ENCODE measurements at places on chromosomes 4 and X.

DNA sequence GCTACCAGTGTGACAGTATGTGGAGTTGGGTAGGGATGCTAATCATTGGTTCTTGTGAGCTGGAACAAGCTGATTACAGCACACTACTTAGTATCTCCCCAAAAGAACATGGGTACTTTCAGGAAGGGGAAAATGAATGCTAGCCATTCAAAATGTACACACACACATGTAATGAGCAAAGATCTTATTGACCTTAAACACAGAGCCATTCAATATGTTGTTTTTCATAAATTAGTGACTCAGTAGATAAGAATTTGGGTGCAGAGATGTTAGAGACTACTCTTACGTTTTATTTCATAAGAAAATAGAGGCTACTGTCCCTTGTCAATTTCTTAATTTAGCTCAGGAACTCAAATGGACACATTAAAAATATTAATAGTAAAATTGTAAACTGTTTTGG, 509.5 kb upstream of the ATOH1 start:
- H3K27me3 ChIP-seq = no peaks in the 10 kb centered on the region
- DNase-seq = no peak
- H3K27ac ChIP-seq = no peak overlapping the region

DNA sequence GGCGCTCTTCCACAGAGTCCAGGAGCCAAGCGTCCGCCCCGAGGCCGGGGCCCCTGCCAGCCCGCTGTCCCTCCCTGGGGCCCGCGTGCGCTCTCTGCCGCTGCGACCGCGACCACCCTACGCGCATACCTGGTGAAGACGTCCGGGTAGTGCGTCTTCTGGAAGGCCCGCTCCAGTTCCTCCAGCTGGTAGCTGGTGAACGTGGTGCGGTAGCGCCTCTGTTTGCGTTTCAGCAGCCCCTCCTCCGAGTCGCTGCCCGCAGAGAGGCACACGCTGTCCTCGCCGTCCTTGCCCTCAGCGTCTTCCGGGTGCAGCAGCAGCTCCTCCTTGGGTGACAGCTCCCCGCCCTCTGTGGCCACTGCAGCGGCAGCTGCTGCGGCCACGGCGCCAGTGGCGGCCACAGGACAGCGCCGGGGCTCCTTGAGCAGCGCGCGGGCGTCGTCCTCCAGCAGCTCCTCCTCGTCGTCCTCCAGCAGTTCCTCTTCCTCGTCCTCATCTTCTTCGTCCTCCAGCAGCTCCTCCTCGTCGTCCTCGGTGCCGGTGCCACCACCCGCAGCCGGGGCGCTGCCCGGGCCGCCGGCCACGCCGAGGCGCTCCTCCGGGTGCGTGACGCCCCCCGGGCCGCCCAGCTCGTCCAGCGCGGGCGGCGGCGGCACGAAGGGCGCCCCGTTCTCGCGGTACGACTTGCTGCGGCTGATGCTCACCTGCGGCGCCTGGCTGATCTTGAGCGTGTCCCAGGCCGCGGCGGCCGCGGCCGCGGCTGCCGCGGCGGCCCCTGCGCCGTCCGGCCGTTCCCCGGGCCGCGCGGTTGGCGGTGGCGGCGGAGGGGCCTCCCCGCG, 2.8 kb downstream of the ARX start:
- H3K36me3 ChIP-seq = no peaks in the 10 kb centered on the region
- peaks cover 97% of the 10 kb centered on the region for H3K27me3 ChIP-seq
- H3K4me3 ChIP-seq = peak overlapping the region; percentile 46
- no peak overlapping the region for H3K27ac ChIP-seq
- no peak for DNase-seq
- peaks cover 20% of the 10 kb centered on the region for H3K4me1 ChIP-seq

GRCh38 chrX:48574270-48575266, at the start of gene RBM3:
Gene RBM3 (plus strand): TSS chrX:48574484. CDS start chrX:48575181, 697 bp downstream.
- no peaks in the 10 kb centered on the region for H3K27me3 ChIP-seq
- DNase-seq = peak; percentile 93
- peaks cover 26% of the 10 kb centered on the region for H3K4me1 ChIP-seq
- H3K4me3 ChIP-seq = peak within 1 kb of the TSS; percentile 83
- peak within 1 kb of the TSS; percentile 99 for H3K27ac ChIP-seq

DNA sequence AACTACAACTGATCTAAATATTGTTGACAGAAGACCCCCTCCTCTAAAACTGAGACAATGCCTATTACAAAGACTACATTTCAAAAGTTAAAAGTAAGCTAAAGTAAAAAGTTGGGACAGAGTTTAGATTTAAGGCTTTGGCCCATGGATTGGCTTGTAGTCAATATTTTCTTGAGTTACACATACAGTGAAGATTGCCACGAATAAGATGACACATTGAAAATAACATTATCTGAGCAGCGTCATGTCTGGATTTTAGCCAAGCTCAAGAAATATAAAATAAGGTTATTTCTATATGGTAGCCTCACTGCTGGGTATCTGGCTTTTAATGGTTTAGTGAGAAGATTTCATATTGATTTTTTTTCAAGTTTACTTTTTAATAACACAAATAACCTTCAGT, 266.2 kb upstream of the LDB2 start:
- no peak overlapping the region for H3K27ac ChIP-seq
- DNase-seq = no peak
- no peaks in the 10 kb centered on the region for H3K36me3 ChIP-seq
- H3K27me3 ChIP-seq = no peaks in the 10 kb centered on the region
- peaks cover 36% of the 10 kb centered on the region for H3K4me1 ChIP-seq

GRCh38 chr4:142021181-142021580, 384.8 kb downstream of the IL15 start:
- H3K4me3 ChIP-seq = no peak overlapping the region
- H3K36me3 ChIP-seq = no peaks in the 10 kb centered on the region
- H3K4me1 ChIP-seq = no peaks in the 10 kb centered on the region
- no peak overlapping the region for H3K27ac ChIP-seq
- DNase-seq = no peak
- no peaks in the 10 kb centered on the region for H3K27me3 ChIP-seq

DNA sequence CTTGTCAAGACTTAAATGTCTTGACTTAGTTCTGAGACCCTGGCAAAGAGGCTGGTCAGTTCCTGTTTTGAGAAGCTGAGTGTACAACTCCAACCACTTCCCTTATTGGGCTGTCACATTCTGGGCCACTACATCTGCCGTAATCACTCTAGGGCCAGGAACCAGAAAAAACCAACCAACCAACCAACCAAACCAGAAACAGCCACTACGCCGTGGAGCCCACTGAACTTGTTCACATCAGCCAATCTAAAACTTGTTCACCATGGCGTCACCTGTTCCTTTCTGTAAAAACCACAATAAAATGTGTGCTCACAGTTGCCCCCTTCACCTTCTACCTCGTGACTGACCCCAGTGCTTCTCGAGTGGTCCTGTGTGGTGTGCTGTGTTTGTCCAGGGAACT, 107.3 kb downstream of the JADE1 start:
- no peak overlapping the region for H3K27ac ChIP-seq
- no peak for DNase-seq
- H3K4me1 ChIP-seq = no peaks in the 10 kb centered on the region
- no peaks in the 10 kb centered on the region for H3K27me3 ChIP-seq
- no peak overlapping the region for H3K4me3 ChIP-seq

DNA sequence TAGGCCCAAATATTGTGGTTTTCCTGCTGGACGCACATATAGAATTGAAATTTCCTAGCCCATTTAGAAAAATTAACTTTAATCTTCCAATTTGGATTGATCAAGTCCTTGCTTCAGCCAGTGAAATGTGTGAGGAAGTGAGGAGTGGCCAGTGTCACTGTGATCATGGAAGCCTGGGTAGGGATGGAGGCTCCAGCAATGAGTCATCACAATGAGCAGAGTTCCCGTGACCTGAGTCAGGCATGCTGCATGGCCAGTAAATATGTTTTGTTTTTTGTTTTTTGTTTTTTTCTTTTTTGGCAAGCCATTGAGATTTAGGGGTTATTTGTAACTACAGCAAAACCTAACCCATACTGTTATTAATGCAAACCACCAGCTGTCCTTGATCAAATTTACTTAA, 52.1 kb downstream of the IDS start:
- H3K4me1 ChIP-seq = no peaks in the 10 kb centered on the region
- H3K4me3 ChIP-seq = no peak overlapping the region
- H3K36me3 ChIP-seq = no peaks in the 10 kb centered on the region
- no peak for DNase-seq

- no peaks in the 10 kb centered on the region for H3K27me3 ChIP-seq
- DNase-seq = no peak
- no peaks in the 10 kb centered on the region for H3K36me3 ChIP-seq
Observed at GRCh38 chrX:132692526-132692925, 203.7 kb upstream of the MBNL3 start.

- no peak overlapping the region for H3K4me3 ChIP-seq
- no peak overlapping the region for H3K27ac ChIP-seq
- DNase-seq = no peak
- no peaks in the 10 kb centered on the region for H3K27me3 ChIP-seq
Observed at GRCh38 chr4:74402692-74403456, 37.9 kb downstream of the EREG start.

DNA sequence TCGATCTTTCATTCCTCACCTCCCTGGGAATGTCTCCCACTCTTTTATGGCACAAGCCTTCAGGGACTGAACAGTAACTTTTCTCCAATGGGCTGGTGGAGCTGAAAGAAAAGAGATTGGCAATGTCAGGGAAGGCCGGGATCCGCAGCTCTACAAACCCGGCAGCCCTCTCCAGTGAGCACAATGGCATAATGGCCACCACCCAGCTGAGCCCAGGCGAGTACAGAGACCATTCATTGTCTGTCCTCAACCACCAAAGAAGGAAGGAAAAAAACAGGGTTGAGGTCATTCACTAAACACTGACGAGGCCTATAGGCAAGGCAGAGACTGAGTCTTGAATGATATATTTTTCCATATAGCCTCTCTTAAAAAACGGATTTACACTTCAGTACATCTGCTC, 3.6 kb downstream of the GEMIN8 start:
- no peak overlapping the region for H3K27ac ChIP-seq
- no peak overlapping the region for H3K4me3 ChIP-seq
- H3K27me3 ChIP-seq = no peaks in the 10 kb centered on the region

DNA sequence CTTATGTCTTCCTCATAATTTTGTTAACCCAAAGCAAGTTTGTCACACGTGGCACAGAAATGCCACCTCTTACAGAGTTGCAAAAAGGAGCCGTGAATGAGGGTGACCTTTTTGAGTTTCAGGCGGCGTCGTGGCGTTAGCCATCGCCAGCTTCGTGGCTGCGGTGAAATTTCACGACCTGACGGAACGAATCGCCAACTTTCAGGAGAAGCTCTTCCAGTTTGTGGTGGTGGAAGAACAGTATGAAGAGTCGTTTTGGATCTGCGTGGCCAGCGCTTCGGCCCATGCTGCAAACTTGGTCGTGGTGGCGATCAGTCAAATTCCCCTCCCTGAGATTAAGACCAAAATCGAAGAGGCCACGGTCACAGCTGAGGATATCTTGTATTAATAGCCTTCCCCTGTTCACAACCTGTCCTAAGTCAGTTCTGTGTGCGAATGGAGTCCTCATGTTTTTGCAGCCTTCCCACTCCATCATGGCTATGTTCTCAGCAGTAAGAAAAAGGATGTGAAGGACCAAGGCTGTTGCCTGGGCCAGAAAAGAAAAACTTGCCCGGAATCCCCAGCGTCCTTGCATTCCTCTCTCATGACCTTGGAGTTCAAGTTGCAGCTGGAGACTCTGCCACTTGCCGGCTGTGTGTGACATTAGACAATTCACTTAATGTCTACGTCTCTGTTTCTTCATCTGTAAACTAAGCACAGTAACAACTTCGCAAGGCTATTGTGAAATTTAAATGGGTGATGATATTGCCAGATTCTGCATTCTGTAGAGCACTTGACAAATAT, 11.9 kb downstream of the CLRN2 start:
- no peak overlapping the region for H3K4me3 ChIP-seq
- H3K27me3 ChIP-seq = peaks cover 42% of the 10 kb centered on the region
- no peaks in the 10 kb centered on the region for H3K36me3 ChIP-seq
- no peaks in the 10 kb centered on the region for H3K4me1 ChIP-seq
- no peak overlapping the region for H3K27ac ChIP-seq
- DNase-seq = no peak

DNA sequence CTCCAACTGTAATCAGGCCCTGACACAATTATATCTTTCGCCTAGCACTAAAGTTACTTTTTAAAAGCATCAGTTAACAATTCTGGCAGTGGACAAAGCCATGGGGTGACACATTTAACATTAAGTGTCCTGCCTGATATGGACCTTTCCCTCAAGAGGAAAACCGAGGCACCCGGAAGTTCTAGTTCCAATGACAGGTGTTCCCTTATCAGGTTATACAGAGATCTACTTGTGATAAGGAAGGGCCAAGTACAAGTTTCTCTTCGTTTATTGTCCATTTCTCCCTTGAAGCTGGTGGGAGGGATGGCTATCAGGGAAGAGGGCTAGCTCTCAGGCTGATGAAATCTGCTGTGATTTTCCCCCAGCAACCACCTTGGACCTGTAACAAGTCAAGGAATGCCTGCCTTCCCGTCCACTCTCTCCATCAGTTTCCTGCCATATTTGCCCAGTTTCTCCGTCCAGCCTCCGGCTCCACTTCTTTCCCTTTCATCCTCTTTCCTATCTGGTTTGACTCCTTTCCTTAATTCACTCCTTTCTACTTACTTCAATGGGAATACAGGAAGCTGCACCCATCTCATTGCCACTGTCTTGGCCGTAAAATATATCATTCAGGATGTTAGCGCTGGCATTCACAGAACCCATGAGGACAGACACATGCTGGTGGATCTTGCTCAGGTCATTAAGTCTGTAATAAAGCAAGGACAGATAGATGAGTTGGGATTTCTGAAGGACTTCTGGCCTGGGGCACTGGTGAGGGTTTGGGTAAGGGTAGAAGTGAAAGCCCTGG, 95.0 kb downstream of the DGKK start:
- H3K4me1 ChIP-seq = no peaks in the 10 kb centered on the region

GRCh38 chr4:47690611-47691010, 147.3 kb downstream of the CORIN start:
- no peak for DNase-seq
- no peaks in the 10 kb centered on the region for H3K27me3 ChIP-seq
- H3K27ac ChIP-seq = no peak overlapping the region
- H3K36me3 ChIP-seq = no peaks in the 10 kb centered on the region
- peaks cover 28% of the 10 kb centered on the region for H3K4me1 ChIP-seq

- no peak for DNase-seq
- no peak overlapping the region for H3K27ac ChIP-seq
- H3K27me3 ChIP-seq = no peaks in the 10 kb centered on the region
Observed at GRCh38 chr4:138488533-138488932, 246.4 kb upstream of the SLC7A11 start.

DNA sequence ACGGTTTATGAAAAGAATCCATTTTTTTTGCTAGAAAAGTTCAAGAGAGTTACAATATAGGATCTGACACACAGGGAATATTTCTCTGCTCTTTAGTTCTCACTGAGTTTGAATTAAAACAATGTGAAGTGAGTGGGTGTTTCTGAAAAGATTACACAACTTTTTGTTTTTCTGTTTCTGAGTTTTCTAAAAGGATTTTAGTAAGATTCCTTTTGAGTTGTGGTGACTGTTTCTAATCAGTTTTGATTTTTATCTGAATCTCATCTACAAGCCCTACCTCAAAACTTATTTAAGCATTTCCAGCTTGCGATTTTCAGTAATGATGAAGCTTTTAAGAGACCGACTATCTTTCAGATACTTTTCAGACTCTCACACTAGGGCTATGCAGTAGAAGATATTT, 141.7 kb downstream of the GPAT3 start:
- no peaks in the 10 kb centered on the region for H3K36me3 ChIP-seq
- no peaks in the 10 kb centered on the region for H3K4me1 ChIP-seq
- H3K27ac ChIP-seq = no peak overlapping the region

All from left ventricle myocardium inferior (tissue), 1 donor.